ENCODE measurements at places on chromosomes 3 and 15. TPM values are rescaled to one million over a fixed set of nuclear protein-coding genes. Genes with fewer than 3 reads are reported as not detected.

Gene MKRN3
- 16.8 TPM for polyA plus RNA-seq

Gene TMEM40
- polyA plus RNA-seq = not detected

Gene GLDN
- polyA plus RNA-seq = 4.4 TPM

Gene FBN1
- polyA plus RNA-seq = 33.3 TPM

Gene AGTR1
- polyA plus RNA-seq = 2.6 TPM

Gene DUSP7
- 28.4 TPM for polyA plus RNA-seq

Gene CNTN4
- 34.3 TPM for polyA plus RNA-seq

Gene RAD18
- polyA plus RNA-seq = 8.1 TPM

Gene FGF12
- polyA plus RNA-seq = 94.5 TPM

Gene WDR93
- 1.2 TPM for polyA plus RNA-seq

Gene ADPGK
- 30.9 TPM for polyA plus RNA-seq

Gene KLHL18
- polyA plus RNA-seq = 28.6 TPM

Gene PLA2G4D
- 0.26 TPM for polyA plus RNA-seq

Gene ROBO2
- polyA plus RNA-seq = 134 TPM

Gene ZNF445
- polyA plus RNA-seq = 33.8 TPM

Gene SEC62
- polyA plus RNA-seq = 154 TPM

Gene ST8SIA2
- 26.7 TPM for polyA plus RNA-seq

Gene NR2E3
- polyA plus RNA-seq = 0.86 TPM

Gene FBXW12
- 1.5 TPM for polyA plus RNA-seq

Gene PCLAF
- 23.4 TPM for polyA plus RNA-seq

Gene ADGRG7
- not detected for polyA plus RNA-seq

Gene HOMER2
- 22.4 TPM for polyA plus RNA-seq

Gene THOC7
- polyA plus RNA-seq = 78.9 TPM

Gene BFSP2
- not detected for polyA plus RNA-seq

Gene DLEC1
- polyA plus RNA-seq = 6.5 TPM

Gene DIPK2A
- polyA plus RNA-seq = 25.5 TPM

Gene MAP6D1
- polyA plus RNA-seq = 40.7 TPM

Gene P2RY13
- 7.5 TPM for polyA plus RNA-seq

Gene MEX3B
- polyA plus RNA-seq = 24.2 TPM

Gene PLCB2
- polyA plus RNA-seq = 21.0 TPM

Gene SIAH2
- polyA plus RNA-seq = 23.0 TPM

Gene CCDC39
- polyA plus RNA-seq = 7.2 TPM

Gene OXSR1
- polyA plus RNA-seq = 33.2 TPM

Gene TMEM202
- not detected for polyA plus RNA-seq

Gene MEIS2
- polyA plus RNA-seq = 80.1 TPM

Gene ZNF385D
- polyA plus RNA-seq = 26.9 TPM

Gene FBLN2
- polyA plus RNA-seq = 27.9 TPM

Gene C3orf70
- polyA plus RNA-seq = 55.0 TPM

Gene GPR87
- 0.12 TPM for polyA plus RNA-seq

Gene DOCK3
- polyA plus RNA-seq = 35.7 TPM

Gene CPLX3
- polyA plus RNA-seq = 0.68 TPM

Gene RLBP1
- polyA plus RNA-seq = 3.6 TPM
